ENCODE measurements at places on chromosomes 11 and 22. TPM values are rescaled to one million over a fixed set of nuclear protein-coding genes. Genes with fewer than 3 reads are reported as not detected.

MMP7 gene
- not detected for total RNA-seq

PACSIN3 gene
- total RNA-seq: 31.6 TPM

GRCh38 chr11:65781152-65781961, 581 bp upstream of the AP5B1 start:
- peak; percentile 9 for DNase-seq

DNA sequence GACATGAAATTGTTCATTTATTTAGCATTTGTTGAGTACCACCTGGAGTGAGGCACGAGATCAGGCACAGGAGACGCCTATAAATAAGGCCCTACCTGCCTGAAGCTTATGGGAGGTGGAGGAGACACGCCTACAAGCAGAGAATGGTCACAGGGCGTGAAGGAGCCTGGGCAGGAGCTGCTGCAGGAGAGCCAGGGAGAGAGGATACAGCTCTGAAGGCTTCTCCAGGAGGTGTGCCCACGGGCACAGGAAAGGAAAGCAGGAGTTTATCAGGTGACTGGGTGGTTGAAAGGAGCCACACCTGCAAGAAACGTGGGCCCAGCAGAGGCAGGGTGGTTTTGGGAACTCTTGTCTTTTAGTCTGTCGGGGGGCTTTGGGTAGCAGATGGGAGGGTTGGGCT, 70.3 kb downstream of the BMAL1 start:
- DNase-seq: no peak
